ENCODE measurements at places on chromosomes 16 and 17.

DNA sequence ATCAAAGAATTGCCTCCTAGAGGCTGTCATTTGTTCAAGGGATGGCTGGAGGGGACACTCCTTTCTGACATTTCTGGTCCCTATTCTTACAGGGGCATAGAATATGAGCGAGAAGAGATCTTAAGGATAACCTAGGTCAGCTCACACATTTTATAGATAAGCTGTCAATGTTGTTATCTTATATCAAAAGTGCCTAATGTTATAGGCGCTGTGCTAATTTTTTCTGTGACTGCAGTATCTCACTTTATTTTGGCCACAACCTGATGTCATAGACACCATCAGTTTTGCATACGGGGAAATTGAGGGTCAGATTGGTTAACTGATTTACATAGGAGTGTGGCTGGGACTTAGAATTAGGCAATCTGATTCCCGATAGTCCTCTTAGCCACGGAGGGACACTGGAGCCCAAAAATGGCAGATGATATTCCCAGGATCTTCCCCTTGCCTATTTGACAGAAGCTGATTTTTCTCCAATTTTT lies 1.2 kb downstream of the CPD start:
- DNase-seq = no peak

DNA sequence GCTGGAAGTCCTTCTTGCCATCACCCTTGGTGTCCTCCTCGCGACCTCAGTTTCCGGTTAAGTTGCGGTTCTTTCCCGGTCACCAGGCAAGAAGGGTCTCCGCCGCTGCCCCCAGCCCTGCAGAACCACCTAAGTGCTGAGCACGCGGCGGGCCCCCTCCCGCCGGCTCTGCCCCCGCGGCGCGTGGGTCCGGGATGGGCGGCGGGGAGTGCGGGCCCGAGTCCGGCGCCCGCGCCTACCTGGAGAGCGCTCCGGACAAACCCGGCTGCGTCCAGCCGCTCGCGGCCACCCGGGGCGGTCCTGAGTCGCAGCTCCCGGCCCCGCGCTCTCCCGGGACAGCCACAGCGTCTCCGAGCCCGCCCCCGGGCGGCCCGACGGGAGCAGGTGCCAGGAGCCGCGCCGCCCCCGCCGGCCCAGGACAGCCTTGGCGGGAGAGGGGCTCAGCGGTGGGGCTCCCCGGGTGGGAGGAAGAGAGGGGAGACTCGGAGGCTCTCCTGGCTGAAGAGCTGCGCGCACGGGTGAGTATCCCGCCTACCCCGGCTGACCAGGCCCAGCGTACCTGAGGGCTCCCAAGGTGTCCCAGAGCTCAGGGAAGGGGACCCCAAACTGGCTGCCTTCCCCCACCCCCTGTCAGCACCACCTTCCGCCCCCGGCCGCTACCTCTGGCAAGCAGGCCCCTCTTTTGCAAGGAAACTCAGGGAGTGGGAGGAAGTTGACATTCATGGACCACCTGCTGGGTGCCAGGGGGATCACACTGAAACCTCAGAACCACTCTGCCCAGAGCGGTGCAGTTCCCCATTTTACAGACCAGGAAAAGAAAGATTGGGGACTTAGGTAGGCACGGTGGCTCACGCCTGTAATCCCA lies 22.2 kb upstream of the C17orf113 start:
- no peak for DNase-seq

DNA sequence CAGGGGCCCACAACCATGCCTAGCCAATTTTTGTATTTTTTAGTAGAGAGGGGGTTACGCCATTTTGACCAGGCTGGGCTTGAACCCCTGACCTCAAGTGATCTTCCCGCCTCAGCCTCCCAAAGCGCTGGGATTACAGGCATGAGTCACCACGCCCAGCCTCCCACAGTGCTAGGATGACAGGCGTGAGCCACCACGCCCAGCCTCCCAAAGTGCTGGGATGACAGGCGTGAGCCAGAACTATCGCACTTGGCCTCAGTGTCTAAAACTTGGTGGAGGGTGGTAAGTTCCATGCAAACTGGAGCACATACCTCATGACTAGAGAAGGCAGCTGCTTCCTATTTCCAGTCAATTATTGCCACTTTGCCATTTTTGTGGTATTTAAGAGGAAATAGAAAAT lies 7.1 kb downstream of the HSD17B2 start:
- DNase-seq = no peak

DNA sequence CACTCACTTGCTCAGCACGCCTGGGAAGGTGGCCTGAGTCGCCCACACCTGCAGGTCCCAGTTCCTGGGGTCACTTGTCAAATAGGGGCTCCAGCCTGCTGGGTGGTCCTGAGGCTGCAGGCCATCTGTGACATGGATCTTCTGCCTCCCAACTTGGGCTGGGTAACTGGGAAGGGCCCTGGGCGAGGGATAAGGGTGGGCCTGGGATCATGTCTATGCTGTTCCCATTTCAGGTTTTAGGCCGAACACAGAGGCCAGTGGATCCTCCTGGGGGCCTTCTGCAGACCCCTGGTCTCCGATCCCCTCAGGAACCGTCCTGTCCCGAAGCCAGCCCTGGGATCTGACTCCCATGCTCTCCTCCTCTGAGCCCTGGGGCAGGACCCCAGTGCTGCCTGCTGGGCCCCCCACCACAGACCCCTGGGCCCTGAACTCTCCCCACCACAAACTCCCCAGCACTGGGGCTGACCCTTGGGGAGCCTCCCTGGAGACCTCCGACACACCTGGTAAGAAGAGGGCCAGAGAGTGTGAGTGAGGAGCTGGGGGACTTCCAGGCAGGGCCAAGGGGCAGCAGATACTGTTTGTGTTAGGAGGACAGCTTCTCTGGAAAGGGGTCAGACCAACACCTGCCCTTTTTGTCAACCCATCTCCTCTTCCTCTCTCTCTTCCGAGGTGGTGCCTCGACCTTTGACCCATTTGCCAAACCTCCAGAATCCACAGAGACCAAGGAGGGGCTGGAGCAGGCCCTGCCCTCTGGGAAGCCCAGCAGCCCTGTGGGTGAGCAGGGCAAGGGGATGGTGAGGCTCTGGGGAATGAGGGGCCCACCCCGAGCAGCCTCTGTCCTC lies 6.2 kb upstream of the SPATA20 start:
- DNase-seq = no peak

- no peak for DNase-seq
Measured at GRCh38 chr16:10684511-10685151, 10.1 kb downstream of the TEKT5 start.

DNA sequence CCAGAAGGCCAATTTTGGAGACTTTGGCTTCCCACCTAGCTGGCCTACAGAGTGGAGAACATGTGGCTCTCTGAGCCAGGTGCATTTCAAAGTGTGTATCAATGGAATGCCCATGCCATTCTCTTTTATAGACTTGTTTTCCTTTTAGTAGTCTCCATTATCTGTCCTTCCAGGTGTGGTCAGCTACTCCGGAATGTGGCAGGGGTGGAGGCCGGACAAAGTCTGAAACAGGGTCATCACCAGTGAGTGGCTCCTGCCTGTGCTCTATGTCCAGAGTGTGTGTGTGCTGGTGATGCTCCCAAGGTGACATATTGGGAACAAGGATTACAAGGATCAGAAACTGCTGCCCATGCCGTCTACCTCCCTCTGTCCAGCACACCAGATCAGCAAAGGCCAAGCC lies 3.8 kb upstream of the TMEM220 start:
- no peak for DNase-seq

GRCh38 chr17:61233991-61234750 lies 165.5 kb upstream of the TBX2 start:
- DNase-seq = no peak

GRCh38 chr17:40331743-40332641 lies 23.0 kb downstream of the RARA start:
- no peak for DNase-seq

DNA sequence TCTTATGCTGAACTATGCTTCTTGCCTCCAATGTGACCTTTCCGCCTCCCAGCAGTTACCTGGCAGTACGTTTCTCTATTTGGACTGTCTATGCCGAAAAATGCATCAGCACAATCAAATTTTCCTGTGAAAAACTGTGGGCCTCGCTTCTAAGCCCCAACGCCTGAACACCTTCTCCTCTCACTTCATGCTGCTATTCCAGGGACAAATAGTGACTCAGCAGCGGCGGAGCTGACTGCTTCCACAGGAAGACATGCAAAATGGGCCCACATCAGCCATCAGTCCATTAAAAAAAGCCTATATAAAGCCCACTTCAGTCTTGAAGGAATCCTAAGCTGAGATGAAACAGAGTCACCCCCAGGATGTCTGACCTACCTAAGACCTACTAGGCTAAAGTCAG lies 10.5 kb upstream of the PIP4K2B start:
- no peak for DNase-seq

DNA sequence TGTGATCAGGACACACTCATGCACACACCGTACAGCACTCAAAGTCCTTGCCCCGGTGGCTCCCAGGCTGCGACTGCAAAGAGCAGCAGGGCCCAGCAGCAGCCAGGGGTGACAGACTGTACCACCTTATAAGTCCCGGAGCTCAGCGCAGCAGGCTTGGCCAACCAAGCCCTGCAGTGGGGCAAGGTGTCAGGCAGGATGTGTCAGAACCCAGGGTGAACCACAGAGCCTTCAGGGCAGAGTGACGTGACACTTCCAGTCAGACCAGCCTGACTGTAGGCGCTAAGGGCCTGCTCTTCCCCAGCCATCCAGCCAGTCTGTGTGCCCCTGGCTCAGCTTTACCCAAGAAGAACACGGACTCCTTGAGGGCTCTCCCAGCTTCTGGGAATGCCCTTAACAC lies 204.1 kb downstream of the COPRS start:
- no peak for DNase-seq

DNA sequence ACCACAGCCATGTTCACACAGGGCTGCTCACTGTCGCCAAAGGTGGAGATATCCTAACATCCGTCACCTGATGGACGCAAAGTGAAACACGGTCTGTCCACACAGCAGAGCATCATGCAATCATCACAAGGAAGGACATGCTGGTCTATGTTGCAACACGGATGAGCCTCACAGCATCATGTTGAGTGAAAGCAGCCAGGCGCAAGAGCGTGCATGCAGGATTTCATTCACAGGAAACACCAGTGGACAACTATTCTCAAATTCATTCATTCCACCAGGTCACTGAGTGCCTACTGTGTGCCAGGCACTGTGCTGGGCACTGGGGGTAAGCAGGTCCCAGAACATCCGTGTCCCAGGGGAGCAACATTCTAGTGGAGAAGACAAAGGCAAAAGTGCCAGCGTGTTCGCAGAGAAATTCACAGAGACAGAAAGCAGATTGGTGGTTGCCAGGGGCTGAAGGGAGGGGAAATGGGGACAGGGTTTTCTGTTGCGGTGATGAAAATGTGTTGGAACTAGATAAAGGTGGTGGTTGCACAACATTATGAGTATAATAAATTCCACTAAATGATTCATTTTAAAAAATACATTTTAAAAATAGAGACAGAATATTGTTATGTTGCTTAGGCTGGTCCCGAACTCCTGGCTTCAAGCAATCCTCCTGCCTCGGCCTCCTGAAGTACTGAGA lies 22.7 kb upstream of the KCNJ12 start:
- no peak for DNase-seq

- no peak for DNase-seq
Measured at GRCh38 chr16:84826558-84826941, 6.8 kb downstream of the CRISPLD2 start.

DNA sequence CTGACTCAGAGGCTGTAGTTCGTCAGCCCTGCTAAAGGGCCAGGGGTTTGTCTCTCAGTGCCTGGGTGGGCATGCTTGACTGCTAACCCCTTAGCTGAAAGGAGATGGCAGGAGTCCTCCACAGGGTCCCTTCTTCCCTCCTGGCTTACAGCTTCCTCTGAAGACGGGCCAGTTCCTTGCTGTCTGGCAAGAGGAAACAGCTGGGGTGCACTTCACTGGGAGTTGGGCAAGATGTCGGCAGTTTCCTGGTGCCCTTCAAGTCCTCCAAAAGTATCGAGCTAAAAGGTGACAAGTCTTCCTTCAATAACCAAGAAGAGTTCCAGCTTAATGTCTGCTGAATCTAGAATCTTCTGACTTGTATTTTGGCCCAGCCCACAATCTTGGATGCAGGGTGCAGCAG lies 23.4 kb downstream of the NUP85 start:
- no peak for DNase-seq

DNA sequence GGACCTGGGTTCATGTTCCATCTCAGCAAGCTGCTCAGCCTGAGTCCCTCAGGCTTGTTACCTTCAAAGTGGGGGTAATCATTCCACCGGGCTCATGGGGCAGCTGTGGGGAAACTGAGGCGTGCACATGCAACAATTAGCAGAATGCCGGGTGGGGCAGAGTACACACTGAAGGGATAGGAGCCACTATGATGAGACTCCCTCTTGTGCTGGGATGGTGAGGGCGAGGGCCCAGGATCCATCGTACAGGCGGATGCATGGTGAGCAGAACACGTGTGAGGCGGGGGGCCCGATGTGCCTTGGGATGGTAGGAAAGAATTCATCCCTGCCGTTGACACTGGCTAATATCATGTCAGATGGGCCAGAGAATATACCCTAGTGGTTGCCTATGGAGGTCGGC lies 25.5 kb upstream of the MAP3K14 start:
- no peak for DNase-seq

DNA sequence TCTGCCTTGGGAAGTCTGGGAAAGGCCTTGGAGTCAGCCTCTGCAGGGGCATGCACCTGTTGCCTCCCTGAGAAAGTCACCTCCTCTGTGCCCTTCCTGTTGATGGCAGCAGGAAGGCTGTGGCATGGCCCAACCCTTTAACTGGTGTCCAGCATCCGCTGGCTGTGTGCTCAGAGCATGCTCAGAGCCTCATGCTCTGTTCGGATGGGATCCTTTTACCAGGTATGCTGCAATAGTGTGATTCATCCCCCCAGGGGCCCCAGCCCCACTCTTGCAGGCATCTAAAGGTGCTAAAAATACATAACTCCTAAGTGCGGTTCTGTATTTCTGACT lies 24.9 kb downstream of the KLHL36 start:
- no peak for DNase-seq

- DNase-seq = no peak
Measured at GRCh38 chr17:10332515-10332914, 40.3 kb downstream of the MYH13 start.

DNA sequence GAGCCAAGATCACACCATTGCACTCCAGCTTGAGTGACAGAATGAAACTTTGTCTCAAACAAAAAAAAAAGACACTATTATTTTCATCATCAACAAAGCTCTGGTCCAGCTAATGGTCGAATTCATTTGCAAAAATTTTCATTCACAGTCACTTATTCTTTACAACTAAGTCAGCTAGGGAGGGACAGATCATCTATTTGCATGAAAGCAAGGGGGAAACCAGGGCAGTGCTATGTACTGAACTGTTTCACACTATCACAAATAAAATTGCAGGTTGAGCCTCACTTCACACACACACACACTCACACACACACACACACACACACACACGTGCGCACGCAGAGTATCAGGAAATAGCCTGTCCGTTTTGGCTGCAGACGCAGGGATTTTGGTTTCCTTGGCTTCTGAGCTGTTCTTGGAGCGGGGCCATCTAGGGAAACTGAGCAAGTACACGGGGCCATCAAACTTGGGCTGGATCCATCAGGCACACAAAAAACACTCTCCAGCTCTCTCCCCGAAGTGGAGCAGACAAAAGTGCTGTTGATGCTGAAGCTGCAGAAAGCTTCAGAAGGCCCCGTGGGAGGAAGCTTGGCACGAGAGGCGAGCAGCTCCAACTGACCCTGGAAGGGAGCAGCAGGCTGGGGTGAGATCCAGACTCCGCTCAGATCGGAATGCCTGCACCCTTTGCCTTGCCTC lies 44.3 kb upstream of the HELZ start:
- DNase-seq = no peak
